ENCODE measurements at places on chromosomes 13 and 19.

DNA sequence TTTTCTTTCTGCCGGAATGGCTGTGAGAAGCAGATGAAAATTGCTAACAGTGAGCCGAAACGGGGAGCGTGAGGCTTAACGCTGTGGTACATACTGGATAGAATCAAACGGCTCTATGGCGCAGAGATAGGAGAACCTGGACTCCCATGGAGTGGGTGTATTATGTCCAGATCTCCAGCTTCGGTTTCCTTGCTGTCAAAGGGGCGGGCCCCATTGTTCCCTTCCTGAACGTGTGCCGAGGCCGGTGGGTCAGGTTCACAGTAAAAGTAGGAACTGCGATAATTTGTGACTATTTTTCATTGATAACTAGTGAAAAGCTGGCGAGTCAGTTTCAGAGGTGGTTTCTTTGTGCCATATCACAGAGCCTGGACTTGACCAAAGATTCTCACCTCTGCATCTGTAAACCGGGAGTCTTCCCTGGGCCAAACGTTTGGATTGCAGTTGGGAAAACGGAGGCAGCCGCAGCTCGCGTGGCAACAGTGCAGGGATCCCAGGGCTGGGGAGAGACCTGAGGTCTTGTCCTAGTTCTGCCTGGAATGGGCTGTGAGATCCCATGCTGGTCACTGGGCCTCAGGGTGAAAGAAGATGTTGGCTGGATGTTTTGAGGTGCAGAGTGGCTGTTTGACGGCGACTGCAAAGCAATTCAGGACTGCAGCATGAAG is 752 bp downstream of the RPL18A start:
- DNase-seq: no peak

GRCh38 chr19:32935629-32936028 is 36.1 kb downstream of the CEP89 start:
- no peak for DNase-seq

- no peak for DNase-seq
Measured at GRCh38 chr13:90690458-90691080, 656.9 kb upstream of the MIR17HG start.

GRCh38 chr13:105441051-105441750 is 1094.3 kb downstream of the EFNB2 start:
- no peak for DNase-seq

DNA sequence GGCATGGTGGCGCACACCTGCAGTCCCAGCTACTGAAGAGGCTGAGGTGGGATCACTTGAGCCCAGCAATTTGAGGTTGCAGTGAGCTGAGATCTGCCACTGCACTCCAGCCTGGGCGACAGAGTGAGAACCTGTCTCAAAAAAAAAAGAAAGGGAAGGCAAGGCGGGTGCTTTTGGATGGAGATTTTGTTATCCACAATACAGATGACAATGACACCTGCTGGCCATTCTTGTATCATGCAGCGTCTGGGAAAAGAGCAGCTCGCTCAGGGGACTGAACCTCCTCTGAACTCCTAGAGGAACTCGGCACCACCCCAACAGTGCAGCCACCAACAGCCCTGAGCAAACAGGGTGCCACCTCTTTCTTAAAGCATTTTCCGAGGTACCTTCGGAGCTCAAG is 22.8 kb downstream of the HAUS8 start:
- DNase-seq: peak; percentile 48

DNA sequence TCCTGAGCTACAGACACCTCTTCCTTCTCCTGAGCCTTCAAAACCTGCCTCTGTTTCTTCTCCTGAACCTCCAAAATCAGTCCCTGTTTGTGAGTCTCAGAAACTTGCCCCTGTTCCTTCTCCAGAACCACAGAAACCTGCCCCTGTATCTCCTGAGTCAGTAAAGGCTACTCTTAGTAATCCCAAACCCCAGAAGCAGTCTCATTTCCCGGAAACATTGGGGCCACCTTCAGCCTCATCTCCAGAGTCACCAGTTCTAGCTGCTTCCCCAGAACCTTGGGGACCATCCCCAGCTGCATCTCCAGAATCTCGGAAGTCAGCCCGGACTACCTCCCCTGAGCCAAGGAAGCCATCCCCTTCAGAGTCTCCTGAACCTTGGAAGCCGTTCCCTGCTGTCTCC is 10.0 kb downstream of the CHAMP1 start:
- DNase-seq: no peak

- no peak for DNase-seq
Measured at GRCh38 chr13:98443329-98443728, 133.6 kb downstream of the STK24 start.

- no peak for DNase-seq
Measured at GRCh38 chr13:110445183-110445582, 116.3 kb downstream of the RAB20 start.
